ENCODE measurements at places on chromosomes 5 and 9.

- no peak for DNase-seq
Measured at GRCh38 chr5:134563221-134563620, 37.8 kb downstream of the JADE2 start.

DNA sequence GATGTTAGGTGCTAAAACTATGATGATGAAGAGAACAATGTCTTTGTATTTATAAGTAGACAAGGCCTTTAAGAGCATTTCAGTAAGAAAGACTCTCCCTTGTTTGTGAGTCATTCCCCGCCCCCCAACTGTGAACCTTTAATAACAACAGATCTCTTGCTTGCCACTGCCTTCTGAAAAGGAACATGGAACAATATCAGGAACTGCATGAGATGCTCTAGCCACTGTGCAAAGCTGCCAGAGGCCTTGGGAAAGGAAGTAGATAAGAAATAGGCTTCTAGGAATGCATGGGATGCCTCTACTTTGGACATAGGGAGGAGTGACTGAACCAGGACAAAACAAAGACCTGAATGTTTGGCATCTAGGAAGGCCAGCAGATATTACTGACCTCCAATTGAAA is 296.1 kb upstream of the MPDZ start:
- no peak for DNase-seq

- DNase-seq: no peak
Measured at GRCh38 chr5:74155501-74155900, 485.0 kb downstream of the ENC1 start.

DNA sequence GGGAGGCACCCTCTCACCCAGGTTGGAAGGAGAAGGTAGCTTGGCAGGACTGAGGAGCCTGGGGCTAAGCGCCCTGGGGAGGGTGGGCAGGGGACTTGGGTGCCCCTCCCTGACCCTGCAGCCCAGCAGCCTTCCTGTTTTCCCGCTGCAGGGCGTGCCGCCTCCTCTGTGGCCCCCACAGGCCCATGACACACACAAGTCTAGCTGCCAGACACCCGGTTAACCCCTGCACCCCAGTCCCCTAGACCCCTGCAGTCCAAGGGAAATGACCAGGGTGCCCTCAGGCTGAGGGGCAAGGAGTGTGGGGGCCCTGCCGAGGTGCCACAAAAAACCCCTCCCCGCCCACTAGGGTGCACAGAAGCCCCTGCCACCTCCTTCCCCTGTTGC is 33.0 kb downstream of the GOLGA2 start:
- no peak for DNase-seq

- no peak for DNase-seq
Measured at GRCh38 chr5:62328772-62329491, 22.9 kb downstream of the KIF2A start.
